ENCODE measurements at places on chromosomes 2 and 18.

DNA sequence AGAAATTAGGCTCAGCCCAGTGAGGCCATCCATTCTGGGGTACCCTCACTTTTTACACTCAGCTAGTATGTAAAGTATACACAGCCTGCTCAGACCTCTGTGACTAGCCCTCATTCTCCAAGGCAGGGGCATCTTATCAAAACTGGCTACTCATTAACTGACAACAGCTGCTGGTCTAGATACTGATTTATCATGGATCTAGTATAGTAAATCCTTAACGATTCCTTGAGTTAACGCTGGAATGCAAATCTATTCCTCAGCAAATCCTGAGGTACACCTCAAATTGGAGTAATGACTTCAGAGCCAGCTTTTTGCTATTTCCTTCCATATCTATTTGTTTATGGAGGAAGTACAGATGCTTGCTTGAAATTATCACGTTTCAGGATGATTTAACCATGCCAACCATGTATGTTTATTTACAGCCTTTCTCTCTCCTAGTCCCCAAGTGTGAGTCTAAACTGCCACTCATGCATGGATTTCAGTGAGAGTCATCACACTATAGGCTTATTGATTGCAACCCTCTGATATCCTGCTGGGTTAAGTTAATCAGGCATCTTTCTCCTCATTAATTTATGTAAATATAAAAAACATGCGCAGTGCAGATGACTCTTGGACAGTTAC, 70.2 kb upstream of the DOK6 start:
- DNase-seq: no peak

DNA sequence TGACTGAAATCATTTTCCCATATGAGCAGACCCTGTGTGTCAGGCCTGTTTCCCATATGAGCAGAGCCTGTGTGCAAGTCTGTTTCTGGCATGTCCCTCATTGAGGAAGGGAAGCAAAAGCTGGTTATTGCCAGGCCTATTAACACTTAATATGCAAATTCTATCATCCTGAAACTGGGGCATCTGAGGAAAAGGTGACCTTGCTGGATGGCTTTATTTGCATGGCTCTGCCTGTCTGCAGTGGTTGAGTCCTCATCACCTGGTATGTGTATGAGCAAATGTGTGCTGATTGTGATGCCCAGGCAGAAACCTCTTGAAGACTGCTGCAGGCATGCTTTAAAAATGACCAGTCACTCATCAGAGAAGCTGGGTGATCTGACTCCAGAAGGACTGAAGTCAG, 31.2 kb downstream of the EIF4E2 start:
- no peak for DNase-seq

DNA sequence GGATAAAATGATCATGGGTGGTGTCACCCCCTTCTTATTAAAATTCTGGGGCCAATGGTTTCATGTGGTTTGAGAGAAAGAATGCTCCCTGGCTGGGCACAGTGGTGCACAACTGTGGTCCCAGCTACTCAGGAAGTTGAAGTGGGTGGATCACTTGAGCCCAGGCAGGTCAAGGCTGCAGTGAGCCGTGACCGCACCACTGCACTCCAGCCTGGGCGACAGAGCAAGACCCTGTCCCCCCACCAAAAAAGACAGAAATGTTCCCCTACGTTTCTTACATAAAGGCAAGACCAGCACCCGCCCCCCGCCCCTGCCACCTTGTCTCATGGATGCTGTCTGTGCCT, 53.0 kb upstream of the ID2 start:
- no peak for DNase-seq

DNA sequence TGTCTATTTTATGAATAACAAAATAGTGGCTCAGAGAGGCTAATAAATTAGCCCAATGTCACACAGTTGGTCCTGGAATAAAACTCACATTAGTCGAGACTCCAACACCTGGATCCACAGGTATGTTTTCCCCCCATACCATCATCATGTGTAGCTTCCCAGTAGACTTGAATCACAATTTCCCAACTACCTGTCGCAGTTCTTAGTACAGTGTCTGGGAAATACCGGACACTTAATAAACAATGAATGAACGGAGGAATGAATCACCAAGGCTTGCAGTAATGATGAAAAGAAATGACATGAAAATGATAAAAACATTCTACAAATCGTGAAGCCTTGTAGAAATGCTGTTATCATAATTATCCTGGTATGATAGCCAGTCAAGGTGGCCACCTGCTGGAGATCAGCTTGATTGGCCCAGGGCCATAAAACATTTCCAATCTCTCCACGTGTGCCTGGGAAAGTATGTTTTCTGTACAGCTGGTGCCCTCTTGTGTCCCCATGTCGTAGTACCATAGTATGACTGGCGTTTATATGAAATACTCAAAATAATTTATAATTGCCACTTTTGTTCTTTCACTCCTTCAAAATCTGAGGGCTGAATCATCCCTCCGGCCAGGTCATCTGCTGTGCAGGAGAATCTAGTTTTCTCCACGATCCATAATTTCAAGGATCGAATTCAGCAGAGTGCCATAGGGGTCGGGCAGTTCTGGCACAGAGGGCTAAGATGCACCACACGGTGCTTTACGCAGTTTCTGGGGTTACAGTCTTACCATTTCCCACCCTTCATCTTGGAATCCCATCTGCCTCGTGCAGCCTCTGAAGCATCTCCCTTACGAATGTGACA, 95.4 kb downstream of the LAMA1 start:
- DNase-seq: peak; percentile 19

- DNase-seq: no peak
Measured at GRCh38 chr2:42503291-42503690, 9.5 kb upstream of the KCNG3 start.

- no peak for DNase-seq
Measured at GRCh38 chr18:22643731-22644130, 226.0 kb upstream of the CTAGE1 start.

DNA sequence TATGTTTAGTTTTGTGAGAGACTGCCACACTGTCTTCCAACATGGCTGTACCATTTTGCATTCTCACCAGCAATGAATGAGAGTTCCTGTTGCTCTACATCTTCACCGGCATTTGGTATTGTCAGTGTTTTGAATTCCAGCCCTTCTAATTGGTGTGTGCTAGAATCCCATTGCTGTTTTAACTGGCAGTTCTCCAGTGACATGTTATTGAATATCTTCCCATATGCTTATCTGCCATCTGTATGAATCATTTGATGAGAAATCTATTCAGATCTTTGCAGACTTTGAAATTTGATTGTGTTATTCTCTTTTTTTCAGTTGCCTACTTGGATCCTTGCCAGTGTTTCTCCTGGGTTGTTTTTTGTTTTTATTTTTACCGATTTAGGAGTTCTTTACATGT, 99.0 kb downstream of the SNTG2 start:
- peak; percentile 72 for DNase-seq

- DNase-seq: no peak
Measured at GRCh38 chr18:79546781-79547272, 132.8 kb upstream of the CTDP1 start.

DNA sequence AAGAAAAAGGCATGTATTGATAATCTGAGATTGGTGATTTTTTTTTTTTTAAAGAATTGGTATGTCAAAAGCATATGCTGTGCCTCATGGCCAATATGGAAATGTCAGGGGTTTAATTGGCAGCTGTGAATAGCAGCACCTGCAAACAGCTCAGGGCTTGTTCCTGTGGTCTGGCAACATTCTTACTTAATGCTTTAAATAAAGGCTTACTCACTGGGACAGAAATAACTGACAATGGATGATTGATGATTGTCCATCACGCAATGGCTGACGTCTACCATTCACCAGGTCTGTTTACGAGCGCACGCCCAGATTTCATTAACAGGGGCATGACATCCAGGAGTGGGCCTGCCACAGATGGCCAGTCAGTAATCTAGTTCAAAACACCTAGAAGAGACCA, 66.7 kb downstream of the ETAA1 start:
- no peak for DNase-seq

DNA sequence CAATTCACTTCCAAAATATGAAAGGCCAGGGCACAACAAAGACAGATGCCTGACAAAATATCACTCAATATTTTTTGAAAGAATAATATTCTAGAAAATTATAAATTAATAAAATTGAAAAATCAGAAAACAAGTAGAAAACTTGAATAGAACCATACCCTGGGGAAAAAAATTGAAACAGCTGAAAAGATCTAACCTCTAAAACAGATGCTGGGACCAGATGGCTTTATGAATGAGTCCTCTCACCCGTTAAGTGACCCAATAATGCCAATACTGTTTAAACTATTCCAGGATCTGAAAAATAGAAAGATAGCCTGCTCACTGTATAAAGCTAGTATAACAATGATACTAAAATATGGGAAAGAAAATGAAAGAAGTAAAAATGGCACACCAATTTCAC, 322.3 kb upstream of the VWC2L start:
- DNase-seq: no peak

- DNase-seq: no peak
Measured at GRCh38 chr2:10792660-10793400, 19.8 kb downstream of the PDIA6 start.

- DNase-seq: no peak
Measured at GRCh38 chr2:239607517-239608191, 206.8 kb upstream of the HDAC4 start.

GRCh38 chr18:57195341-57195740, 48.5 kb downstream of the BOD1L2 start:
- DNase-seq: no peak

GRCh38 chr2:28950941-28951630, 30.0 kb upstream of the TOGARAM2 start:
- DNase-seq: no peak

GRCh38 chr2:62014102-62014501, 108.6 kb downstream of the COMMD1 start:
- DNase-seq: peak; percentile 21

- DNase-seq: no peak
Measured at GRCh38 chr2:150476809-150477302, 10.6 kb downstream of the RND3 start.

- peak; percentile 26 for DNase-seq
Measured at GRCh38 chr18:57533006-57533867, 53.3 kb downstream of the FECH start.

DNA sequence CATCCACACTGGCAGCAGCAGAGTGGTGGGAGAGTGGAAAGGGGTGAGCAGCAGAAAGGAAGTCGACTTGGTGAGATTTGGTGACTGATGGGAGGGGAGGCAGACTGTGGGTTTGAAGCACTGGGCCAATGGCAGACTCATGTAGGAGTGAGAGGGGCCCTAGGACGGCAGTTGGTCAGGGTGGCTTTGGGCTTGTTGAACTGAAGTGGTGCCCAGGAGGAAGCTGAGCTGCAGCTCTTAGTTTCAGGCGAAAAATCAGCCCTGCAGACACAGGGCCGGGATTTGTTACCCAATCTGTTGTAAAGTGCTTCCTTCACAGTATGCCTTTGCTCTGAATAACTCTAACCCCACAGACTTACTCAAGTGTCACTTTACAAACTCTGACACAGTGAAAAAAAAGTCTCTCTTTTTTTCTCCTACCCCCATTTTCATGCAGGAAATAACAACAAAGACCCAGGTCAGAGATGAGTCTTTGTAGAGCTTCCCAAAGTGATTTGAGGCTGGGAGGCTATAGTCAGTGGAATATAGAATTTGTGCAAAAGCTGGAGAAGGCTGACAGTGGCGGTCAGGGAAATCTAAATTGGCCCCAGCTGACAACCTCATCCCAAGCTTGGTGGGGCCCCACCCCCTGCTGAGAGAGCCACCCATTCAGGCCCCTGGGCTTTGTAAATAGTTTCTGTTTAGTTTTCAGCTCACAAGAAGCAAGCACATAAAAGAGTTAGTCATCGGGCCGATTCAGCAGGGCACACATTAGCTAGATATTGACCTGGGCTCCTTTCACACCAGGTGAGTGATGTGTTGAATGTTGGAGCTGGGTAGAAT, 226.9 kb downstream of the VAPA start:
- DNase-seq: peak; percentile 52

All from HFFc6 (cell line).